A549 treated with dexamethasone at 1 μM for 4 hours (cell line): ENCODE measurements at places on chromosomes 3 and 15. TPM values are rescaled to one million over a fixed set of nuclear protein-coding genes. Genes with fewer than 3 reads are reported as not detected.

Gene AP3B2
- 0.77 to 0.89 TPM (median 0.80 TPM) in 5 replicates for total RNA-seq

Gene ALDH1A2
- total RNA-seq: 0.15 to 0.36 TPM (median 0.15 TPM) in 5 replicates

Gene ESYT3
- 0.36 to 0.79 TPM (median 0.52 TPM) in 5 replicates for total RNA-seq

Gene WDR49
- not detected in 5 replicates for total RNA-seq

Gene ASB14
- total RNA-seq: not detected in 5 replicates

Gene PARP9
- 5.2 to 6.4 TPM (median 6.0 TPM) in 5 replicates for total RNA-seq

Gene KAT2B
- total RNA-seq: 5.4 to 9.4 TPM (median 7.6 TPM) in 5 replicates

Gene CLDN18
- total RNA-seq: not detected in 5 replicates

Gene DLL4
- 1.8 to 2.8 TPM (median 2.8 TPM) in 5 replicates for total RNA-seq

Gene PRSS50
- not detected in 5 replicates for total RNA-seq

Gene REC114
- not detected in 5 replicates for total RNA-seq

Gene HACD2
- 29.0 to 39.8 TPM (median 35.6 TPM) in 5 replicates for total RNA-seq

Gene DPH6
- total RNA-seq: 11.8 to 15.0 TPM (median 13.6 TPM) in 5 replicates

Gene COL7A1
- total RNA-seq: 87.7 to 170 TPM (median 128 TPM) in 5 replicates

Gene ERICH6
- 0.07 TPM in 2 of 5 replicates, not detected in the others for total RNA-seq

Gene CHRFAM7A
- total RNA-seq: 4.9 to 8.2 TPM (median 6.4 TPM) in 5 replicates

Gene SPATA12
- total RNA-seq: 0.26 to 0.38 TPM (median 0.32 TPM) in 5 replicates

Gene GRM7
- not detected in 5 replicates for total RNA-seq

Gene ALPK3
- total RNA-seq: 0.03 to 0.22 TPM (median 0.10 TPM) in 5 replicates
